ENCODE measurements at places on chromosomes 4 and X. TPM values are rescaled to one million over a fixed set of nuclear protein-coding genes. Genes with fewer than 3 reads are reported as not detected.

DNA sequence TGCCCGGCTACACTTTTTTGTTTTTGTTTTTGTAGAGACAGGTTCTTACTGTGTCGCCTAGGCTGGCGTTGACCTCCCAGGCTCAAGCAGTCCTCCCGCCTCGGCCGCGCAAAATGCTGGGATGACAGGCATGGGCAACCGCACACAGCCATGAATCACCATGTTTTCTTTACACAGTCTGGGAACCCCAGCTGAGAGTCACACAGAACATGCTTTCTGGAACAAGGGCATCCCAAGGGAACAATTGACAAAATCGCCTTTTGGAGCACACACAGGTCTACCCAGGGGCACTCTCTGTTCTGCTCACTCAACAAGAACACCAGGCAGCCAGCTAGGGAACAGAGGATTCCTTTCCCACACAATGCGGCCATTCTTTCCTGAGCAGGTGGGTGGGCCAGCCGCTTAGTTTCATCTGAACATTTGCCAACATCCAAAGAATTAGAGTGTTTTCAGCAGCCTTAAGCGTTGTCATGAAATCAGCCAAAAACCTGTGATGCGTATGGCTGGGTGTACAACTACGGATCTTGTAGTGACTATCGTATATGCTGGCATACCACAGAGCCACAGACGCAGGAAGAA lies 15.7 kb downstream of the PRKX start:
- DNase-seq = no peak

DNA sequence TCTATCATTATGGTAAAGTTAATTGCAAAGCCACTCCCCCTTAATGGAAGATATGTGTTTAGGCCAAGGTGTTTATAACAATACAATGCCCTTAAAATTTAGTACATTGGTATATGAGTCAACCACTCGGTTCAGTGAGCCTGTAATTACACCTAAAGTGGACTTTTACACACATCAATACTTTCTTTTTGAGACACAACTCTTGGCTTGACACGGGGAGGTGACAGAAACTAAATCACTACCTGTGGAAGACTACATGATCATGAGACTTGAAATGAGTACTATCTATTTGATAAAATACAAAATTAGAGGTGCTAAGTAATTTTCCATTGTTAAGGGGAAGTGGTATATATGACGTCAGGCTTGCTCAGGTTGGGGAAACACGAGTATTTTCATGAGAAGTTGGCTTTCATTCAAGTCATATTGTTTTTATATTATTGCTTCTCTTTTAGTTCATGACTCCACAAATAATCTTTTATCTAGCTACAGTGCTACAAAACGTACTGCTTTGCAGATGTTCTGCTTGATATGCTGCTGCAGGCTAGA lies 918.3 kb downstream of the ARAP2 start:
- no peak for DNase-seq

DNA sequence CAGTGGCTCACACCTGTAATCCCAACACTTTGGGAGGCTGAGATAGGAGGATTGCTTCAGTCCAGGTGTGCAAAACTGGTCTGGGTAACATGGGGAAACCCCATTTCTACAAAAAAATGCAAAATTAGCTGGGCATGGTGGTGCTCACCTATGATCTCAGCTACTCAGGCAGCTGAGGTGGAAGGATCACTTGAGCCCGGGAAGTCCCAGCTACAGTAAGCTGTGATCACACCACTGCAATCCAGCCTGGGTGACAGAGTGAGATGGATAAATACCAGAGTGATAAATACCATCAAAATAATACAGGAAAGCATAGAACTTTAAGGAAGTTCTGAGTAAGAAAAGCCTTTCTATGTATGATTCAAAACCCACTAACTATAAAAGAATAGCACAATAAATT lies 52.8 kb downstream of the LRBA start:
- DNase-seq = no peak

GRCh38 chrX:9555354-9555753 lies 90.5 kb downstream of the TBL1X start:
- no peak for DNase-seq

- DNase-seq = no peak
Measured at GRCh38 chrX:809081-809480, 178.5 kb downstream of the SHOX start.

Gene ITM2A
- 104 TPM for polyA plus RNA-seq

Gene GASK1B
- polyA plus RNA-seq = 42.7 TPM
